Sigmoid colon (tissue), 7 donors: ENCODE measurements at places on chromosomes 11 and 22. TPM values are rescaled to one million over a fixed set of nuclear protein-coding genes. Genes with fewer than 3 reads are reported as not detected.

GRCh38 chr22:47000888-47001287, 238.4 kb downstream of the TBC1D22A start:
- H3K4me1 ChIP-seq = no peaks in the 10 kb centered on the region
- H3K4me3 ChIP-seq = no peak overlapping the region
- H3K27ac ChIP-seq = no peak overlapping the region
- H3K36me3 ChIP-seq = no peaks in the 10 kb centered on the region

GRCh38 chr22:41550952-41551491, 6.8 kb upstream of the POLR3H start:
- H3K36me3 ChIP-seq = no peaks in the 10 kb centered on the region
- H3K4me1 ChIP-seq = no peaks in the 10 kb centered on the region
- no peaks in the 10 kb centered on the region for H3K27me3 ChIP-seq
- DNase-seq = no peak
- no peak overlapping the region for H3K27ac ChIP-seq

- peaks cover 35% of the 10 kb centered on the region for H3K4me1 ChIP-seq
- H3K36me3 ChIP-seq = no peaks in the 10 kb centered on the region
- H3K27me3 ChIP-seq = no peaks in the 10 kb centered on the region
These were observed 24.2 kb downstream of the MRTFA start for GRCh38 chr22:40612291-40612751.

DNA sequence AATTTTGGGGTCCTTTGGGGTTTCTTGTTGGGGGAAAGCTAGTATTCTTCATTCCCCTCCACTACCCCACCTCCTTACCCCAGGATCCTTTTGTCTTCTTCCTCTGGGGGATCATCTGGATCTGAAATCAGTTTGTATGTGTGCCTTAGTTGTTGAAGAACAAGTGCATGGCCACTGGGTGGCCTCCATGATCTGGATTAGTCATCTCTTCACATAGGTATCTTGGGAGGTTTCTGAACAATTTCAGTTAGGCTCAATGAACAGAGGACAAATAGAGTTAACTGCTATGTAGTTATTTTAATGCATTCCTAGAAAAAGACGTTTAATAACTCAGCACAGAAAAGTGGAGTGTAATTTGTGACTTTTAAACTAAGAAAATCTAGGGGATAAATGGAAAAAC, 7.1 kb upstream of the VWA5A start:
- H3K4me1 ChIP-seq = no peaks in the 10 kb centered on the region
- no peaks in the 10 kb centered on the region for H3K36me3 ChIP-seq
- no peak for DNase-seq

- no peaks in the 10 kb centered on the region for H3K36me3 ChIP-seq
- H3K27me3 ChIP-seq = no peaks in the 10 kb centered on the region
- no peak overlapping the region for H3K4me3 ChIP-seq
- H3K4me1 ChIP-seq = peaks cover 63% of the 10 kb centered on the region
- DNase-seq = peak; percentile 33
- H3K27ac ChIP-seq = peak overlapping the region; percentile 46
These were observed 111.2 kb downstream of the MICAL3 start for GRCh38 chr22:17912945-17913721.

The TMPRSS4 gene
- 1.4 TPM for total RNA-seq

The PDE2A gene
- 53.0 TPM for total RNA-seq

The P2RX6 gene
- total RNA-seq = 1.2 TPM

The MICAL2 gene
- total RNA-seq = 130 TPM

The GDPD4 gene
- total RNA-seq = not detected

The PTGDR2 gene
- 0.83 TPM for total RNA-seq

The OR52I1 gene
- not detected for total RNA-seq

The EMID1 gene
- 2.1 TPM for total RNA-seq

The OPCML gene
- not detected for total RNA-seq

The CNTN5 gene
- total RNA-seq = 0.36 TPM
